ENCODE measurements at places on chromosomes 11 and 22.

DNA sequence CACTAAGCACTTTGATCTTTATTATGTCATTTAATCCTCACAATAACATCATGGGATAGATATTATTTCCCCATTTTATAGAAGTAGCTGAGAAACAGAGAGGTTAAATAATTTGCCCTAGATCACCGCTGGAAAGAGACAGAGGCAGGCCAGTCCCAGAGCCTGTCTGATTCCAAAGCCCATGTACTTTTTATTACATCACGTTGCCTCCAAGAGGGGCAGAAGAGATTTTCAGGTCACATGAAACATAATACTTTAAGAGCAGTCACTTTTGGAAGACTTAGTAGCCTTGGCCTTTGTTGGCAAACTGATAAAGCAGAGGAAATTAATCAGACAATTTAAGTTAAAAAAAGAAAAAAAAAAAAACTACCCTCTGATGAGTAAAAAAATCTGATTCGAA lies 200.2 kb upstream of the ARHGAP20 start:
- no peak for DNase-seq

- no peak for DNase-seq
Observed at GRCh38 chr11:73284106-73284505, 12.0 kb downstream of the P2RY6 start.

- DNase-seq = peak; percentile 48
Observed at GRCh38 chr11:83713708-83714107, 427.5 kb upstream of the CCDC90B start.

- no peak for DNase-seq
Observed at GRCh38 chr11:8097062-8097461, 16.1 kb downstream of the TUB start.

- DNase-seq = peak; percentile 87
Observed at GRCh38 chr11:7592711-7593110, 78.9 kb downstream of the PPFIBP2 start.

GRCh38 chr11:104759464-104759863 lies 138.8 kb downstream of the CASP12 start:
- no peak for DNase-seq

GRCh38 chr11:73248526-73249185 lies 23.5 kb upstream of the P2RY6 start:
- DNase-seq = no peak

GRCh38 chr11:73413256-73413655 lies 37.1 kb downstream of the RELT start:
- no peak for DNase-seq

DNA sequence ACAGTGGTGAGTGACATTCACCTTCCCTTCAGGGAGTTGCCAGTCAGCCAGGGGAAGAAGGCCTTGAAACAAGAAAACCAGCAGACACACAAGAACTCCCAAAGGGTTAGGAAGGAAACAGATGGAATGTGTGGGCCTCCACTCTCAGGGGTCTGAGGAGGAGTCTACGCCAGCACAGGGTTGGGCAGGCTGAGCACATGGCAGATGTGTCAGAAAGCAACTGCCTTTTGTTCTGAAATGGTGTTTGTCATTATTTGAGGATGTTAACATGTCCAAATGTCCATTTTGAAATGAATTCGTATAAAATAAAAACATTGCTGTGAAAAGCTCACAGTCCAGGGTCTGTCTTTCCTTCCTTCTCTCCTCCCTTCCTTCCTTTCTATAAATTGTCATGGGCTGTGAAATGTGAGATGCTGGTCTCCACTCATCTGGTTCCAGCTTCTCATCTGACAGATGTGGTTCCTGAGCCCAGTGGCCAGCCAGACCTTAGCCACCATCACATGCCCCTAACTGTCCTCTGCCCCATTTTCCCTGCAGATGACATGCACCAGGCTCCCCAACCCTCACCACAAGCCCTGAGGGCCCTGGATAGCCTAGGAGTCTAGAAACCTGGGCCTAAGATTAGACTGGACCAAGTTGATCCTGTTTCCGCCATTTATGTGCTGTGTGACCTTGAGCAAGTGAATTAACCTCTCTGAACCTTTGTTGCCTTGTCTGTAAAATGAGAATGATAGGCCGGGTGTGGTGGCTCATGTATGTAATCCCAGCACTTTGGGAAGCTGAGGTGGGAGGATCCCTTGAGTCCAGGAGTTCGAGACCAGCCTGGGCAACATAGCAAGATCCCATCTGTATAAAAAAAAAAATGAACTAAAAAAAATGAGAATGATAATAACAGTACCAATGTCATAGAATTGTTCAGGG lies 56.2 kb upstream of the CRYBB3 start:
- no peak for DNase-seq

DNA sequence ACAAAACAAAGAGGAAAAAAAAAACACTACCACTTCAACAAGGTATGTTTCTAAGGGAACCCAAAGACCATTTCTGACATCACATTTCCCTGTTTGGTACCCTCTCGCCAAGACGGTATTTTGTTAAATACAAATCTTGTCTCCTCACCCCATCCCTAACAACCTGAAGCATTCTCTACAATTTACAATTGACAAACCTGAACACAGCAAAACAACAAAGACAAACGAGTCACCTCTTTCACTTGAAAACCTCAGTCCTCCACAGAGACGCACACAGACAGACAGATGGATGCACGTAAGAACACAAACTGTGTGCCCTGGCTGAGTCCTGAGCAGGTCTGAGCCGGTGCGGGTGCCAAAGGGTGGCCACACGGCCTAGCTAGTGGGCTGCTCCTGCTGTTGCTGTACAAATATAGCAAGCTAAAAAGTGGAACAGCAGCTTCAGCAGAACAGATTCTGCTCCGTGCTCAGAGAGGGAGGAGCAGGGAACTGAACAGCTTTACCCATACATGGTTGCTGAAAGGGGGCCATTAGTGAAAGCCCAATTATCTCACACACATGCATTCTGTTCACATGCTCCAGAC lies 28.5 kb downstream of the CELF1 start:
- DNase-seq = no peak

DNA sequence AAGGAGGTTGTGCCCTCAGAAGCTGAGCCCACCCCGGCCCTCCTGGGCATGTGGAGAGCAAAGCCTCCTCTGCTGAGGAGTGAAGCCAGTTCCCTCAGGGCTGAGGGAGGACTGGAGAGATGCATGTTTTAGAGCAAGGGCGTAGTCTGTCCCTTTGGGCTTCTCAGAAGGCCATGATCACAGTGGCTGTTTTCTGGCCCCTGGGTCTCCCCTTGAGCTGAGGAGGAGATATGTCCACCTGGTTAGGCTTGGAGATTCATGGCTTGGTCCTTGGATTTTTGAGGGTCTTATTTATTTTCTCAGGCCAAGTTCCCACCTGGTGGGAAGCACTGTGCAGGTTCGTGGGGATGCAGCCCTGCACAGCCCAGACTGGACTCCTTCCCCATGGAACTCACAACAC lies 46.5 kb upstream of the THY1 start:
- DNase-seq = no peak

GRCh38 chr11:103959279-103959942 lies 77.0 kb upstream of the DDI1 start:
- peak; percentile 40 for DNase-seq

DNA sequence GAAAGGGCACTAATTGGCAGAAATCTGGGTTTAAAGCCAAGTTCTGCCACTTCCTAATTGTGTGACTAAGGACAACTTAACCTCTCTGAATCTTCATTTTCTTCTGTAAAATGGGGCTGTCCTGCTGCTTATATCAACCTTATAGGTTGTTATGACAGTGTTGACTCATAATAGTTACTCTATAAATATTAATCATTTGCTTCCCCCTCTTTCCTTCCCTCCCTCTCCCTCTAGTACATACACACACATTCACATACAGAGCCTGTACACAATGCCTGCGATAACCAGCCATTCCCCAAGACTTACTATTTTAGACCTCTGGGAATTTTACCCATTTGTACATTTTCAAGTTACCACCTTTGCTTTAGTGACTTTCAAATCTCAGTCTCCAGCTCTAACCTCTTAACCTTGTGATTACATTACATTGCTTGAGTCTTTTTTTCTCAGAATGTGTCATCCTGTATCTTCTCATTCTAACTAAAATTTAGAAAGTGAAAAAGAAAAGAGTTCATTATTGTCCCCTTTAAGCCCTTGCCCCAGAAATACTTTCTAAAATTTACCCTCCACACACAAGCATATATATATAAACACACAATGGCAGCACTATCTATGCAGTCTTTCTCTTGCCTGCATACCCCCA lies 31.9 kb downstream of the GDPD4 start:
- DNase-seq = no peak

- DNase-seq = peak; percentile 72
Observed at GRCh38 chr11:76918941-76919386, 58.2 kb downstream of the ACER3 start.

GRCh38 chr11:57499413-57499982 lies 16.0 kb downstream of the SLC43A1 start:
- peak; percentile 87 for DNase-seq

- no peak for DNase-seq
Observed at GRCh38 chr11:104782377-104782754, 115.9 kb downstream of the CASP12 start.

- no peak for DNase-seq
Observed at GRCh38 chr11:72396041-72396440, 38.3 kb downstream of the CLPB start.

DNA sequence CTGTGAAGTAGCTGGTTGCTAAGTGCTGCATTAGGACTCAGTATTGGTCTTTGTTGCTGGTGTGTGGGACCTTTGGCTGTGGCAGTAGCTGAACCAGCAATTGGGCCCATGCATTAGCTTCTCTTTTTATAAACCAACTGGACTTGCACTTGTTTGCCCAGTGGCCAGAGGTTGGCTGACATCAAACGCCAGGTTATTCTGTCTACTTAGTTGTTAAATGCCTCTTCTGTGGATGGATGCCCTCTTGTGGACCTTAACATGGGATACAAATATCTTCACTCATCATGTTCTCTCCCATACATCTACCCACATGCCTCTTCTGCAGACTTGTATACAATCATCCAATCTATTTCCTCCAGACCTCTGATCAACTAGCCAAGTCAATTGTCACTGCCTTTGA lies 26.4 kb upstream of the ARHGAP20 start:
- no peak for DNase-seq

GRCh38 chr11:2383852-2384804 lies 7.0 kb downstream of the CD81 start:
- no peak for DNase-seq

DNA sequence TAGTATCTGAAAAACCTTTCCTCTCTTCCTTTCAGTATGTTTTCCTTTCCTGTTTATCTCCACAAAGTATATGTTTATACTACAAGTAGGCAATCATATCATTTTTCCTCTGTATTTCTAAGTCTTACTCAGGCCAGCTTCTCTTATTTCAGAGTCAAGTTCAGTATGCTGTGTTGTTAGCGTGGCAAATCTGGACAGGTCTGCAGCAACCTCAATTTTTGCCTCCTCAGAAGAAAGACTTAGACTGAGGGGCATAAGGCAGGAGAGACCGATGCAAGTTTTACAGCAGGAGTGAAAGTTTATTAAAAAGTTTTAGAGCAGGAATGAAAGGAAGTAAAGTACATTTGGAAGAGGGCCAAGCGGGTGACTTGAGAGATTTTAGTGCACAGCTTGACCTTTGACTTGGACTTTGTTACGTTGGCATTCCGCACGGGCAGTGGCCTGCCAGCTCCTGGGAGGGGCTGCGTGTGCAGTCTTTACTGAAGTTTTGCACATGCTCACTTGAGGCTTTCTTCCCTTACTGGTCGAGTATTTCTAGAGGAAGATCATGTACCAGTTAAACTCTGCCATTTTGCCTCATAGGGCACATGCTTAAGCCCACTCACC lies 343.2 kb downstream of the NTM start:
- DNase-seq = no peak

DNA sequence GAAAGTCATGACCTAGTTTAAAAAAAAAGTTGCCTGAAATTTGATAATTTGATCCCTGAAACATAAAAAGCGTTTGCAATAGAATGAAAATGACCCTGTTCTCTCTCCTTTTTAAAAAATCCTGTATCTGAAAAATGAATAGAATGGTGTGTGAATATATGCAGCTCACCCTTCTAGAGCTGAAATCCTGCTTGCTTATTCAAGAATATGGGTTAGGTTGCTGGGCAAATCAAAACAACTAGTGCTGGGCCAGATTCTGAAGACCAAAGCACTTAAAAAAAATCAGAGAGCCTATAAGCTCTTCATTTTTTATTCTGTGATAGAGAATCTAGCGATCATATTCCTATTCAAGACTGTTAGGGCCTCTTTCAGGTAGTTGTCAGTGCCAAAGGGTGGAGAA lies 131.6 kb downstream of the MPPED2 start:
- no peak for DNase-seq

- no peak for DNase-seq
Observed at GRCh38 chr22:47533961-47534803, 771.7 kb downstream of the TBC1D22A start.

DNA sequence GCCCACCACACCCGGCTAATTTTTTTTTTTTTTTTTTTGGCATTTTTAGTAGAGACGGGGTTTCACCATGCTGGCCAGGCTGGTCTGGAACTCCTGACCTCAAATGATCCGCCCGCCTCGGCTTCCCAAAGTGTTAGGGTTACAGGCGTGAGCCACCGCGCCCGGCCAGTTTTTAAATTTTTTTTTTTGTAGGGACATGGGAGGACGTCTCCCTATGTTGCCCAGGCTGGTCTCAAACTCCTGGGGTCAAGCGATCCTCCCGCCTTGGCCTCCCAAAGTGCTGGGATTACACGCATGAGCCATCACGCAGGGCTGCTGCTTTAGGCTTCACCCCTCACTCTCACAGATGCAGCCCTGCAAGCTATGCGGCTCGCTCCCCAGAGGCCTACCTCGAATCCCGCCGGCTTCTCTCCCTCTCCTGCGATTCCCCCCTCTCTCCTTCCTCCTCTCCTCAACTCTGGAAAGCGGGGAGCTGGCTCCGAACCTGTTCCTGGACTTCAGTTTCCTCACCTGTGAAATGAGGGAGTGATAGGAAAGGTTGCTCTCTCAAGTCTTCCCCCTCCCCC lies 926 bp downstream of the CCDC157 start:
- no peak for DNase-seq

DNA sequence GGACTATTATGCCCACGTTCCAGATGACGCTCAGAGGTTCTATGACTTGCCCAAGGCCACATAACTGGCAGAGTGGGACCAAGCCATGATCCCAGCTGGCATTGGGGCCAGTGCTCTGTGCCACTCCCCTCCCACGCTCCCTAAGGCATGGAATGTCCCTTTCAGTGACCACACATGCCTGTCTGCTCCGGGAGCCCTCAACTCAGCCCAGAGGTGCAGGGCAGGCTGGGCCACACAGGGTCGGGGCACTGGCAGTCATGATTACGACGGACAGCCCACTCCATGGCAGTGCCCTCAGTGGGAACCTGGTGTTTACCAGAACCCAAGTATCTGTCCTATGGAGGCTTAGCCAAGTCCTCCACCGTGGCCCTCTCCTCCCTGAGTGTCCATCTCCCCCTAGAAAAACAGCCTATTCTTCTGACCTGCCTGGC lies 10.0 kb downstream of the RHBDD3 start:
- no peak for DNase-seq

- DNase-seq = no peak
Observed at GRCh38 chr11:72468289-72468688, 34.0 kb upstream of the CLPB start.

Data from AG10803 (cell line).